GM23338 (cell line): ENCODE measurements at places on chromosomes 7 and 10.

DNA sequence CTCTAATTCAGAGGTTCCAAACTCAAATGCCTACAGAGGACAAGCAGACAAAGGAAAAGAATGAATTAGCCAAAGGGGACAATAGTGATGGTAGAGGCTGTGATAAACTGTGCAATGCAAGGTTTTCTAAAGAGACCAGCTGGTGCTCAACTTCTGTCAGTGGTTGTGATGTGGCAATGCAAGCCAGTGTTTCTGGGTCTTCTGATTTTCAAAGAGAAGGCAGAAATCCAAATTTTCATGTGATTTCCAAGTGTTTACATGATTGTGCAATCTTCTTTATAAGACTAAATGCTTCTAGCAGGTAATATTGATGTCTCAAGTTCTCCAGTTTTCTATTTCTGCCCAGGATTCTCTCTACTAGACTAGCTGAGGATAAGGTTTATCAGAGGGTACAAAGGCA lies 135.9 kb downstream of the PCDH15 start:
- no peak for DNase-seq

- DNase-seq = no peak
Measured at GRCh38 chr10:91550021-91550420, 82.8 kb downstream of the PPP1R3C start.

DNA sequence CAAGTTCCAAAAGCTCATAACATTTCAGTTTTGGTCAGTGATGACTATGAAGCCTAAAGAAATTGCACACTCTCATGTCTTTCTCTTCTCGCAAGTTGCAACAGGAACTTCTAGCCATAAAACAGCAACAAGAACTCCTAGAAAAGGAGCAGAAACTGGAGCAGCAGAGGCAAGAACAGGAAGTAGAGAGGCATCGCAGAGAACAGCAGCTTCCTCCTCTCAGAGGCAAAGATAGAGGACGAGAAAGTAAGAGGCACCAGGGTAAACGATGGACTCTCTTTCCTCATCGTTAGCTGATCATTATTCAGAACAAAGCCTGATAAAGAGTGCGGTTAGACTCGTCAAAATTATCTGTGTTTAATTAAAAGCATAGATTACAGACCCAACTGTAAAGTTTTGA lies 94.7 kb downstream of the HDAC9 start:
- no peak for DNase-seq

- DNase-seq = no peak
Measured at GRCh38 chr10:94430701-94431100, 28.4 kb downstream of the TBC1D12 start.

GRCh38 chr7:43642897-43643630 lies 60.2 kb downstream of the STK17A start:
- DNase-seq = no peak

GRCh38 chr10:23192712-23193434 lies 761 bp downstream of the PTF1A start:
- DNase-seq = peak; percentile 68

- DNase-seq = no peak
Measured at GRCh38 chr10:132482090-132482800, 55.3 kb upstream of the INPP5A start.

DNA sequence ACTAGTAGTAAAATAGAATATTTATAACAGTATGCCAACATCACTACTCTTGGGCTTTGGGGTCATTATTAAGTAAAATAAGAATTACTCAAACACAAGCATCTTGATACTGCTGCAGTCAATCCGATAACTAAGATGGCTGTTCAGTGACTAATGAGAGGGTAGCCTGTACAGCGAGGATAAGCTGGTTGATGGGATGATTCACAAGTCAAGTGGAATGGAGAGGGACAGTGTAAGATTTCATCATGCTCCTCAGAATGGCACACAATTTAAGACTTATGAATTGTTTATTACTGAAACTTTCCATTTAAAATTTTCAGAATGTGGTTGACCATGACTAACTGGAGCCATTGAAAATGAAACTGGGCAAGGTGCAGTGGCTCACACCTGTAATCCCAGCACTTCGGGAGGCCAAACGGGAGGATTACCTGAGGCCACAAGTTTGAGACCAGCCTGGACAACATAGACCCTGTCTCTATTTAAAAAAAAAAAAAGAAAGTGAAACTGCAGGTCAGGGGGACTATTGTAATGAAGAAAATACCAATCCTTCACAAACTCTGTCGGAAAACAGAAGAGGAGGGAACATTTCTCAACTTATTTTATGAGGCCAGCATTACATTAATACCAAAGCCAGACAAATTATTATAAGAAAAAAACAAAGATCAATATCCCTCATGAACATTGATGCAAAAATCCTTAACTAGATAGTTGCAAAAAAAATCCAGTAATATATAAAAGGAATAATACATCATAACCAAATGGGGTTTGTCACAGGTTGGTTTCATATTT lies 11.2 kb downstream of the AVL9 start:
- DNase-seq = no peak

- no peak for DNase-seq
Measured at GRCh38 chr10:129342385-129342784, 124.7 kb upstream of the MGMT start.

GRCh38 chr7:156725073-156725472 lies 84.5 kb downstream of the RNF32 start:
- peak; percentile 6 for DNase-seq

DNA sequence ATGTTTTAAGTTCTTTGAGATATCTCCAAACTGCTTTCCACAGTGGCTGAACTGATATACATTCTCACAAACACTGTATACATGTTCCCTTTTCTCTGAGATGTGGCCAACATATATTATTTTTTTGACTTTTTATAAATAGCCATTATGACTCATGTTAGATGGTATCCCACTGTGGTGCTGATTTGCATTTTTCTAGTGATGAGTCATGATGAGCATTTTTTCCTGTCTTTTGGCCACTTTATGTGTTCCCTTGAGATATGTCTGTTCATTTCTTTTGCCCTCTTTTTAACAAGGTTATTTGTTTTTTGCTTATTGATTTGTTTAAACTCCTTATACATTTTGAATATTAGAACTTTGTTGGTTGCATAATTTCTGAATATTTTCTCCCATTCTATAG lies 1055.1 kb downstream of the NXPH1 start:
- no peak for DNase-seq
